ENCODE measurements at places on chromosomes 7 and 10. TPM values are rescaled to one million over a fixed set of nuclear protein-coding genes. Genes with fewer than 3 reads are reported as not detected.
A peak's percentile ranks its signal among the peaks of the same experiment; 100 is the strongest.

DNA sequence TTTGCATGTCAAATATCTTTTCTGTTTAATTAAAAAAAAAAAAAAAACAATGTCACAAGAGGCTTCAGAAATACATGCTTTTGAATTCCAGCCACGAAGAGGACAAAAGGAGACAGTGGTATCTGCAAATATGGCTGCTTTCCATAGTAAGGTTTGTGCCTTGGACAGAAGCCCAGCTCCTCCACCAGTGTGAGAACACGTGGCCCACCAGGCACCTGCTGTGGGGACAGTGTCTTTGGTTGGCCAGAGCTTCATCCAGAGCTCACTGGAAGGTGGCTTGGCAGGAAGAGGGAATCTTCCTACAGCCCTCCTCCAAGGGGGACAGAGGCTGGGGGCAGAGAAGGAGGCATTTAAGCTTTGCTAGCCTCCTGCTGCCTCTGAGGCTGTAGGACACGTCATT lies 144.6 kb downstream of the GLCCI1 start:
- no peak for DNase-seq

GRCh38 chr7:75986147-75986781 lies 8.1 kb downstream of the TMEM120A start:
- no peak for DNase-seq

DNA sequence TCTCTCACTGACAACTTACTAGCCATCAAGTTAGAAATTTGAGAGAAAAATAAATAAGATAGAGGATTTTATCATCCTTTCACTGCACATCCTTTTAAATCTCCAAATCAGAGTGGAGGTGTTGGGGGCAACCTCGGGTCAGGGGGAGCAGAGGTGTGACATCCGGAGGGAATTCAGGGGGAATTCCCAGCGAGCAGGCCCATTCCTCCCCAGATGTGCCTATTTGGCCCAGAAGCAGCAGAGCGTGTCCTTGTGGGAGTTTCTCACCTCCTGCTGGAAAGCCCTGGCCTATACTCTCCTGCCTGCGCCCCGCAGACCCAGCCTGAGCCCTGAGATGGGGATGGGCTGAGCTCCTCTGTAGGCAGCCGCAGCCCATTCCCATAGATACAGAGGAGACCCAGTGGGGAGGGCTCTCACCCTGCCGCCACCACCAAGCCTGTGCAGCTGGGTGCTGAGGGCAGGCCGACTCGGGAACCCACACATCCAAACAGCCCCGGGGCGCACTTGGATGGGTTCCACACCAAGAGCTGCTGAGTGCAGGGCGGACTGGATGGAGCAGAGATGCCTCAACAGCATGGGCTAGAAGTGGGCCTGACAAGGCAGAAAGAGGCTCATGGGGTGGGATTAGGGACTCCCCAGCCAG lies 124.5 kb downstream of the CXCL12 start:
- no peak for DNase-seq

DNA sequence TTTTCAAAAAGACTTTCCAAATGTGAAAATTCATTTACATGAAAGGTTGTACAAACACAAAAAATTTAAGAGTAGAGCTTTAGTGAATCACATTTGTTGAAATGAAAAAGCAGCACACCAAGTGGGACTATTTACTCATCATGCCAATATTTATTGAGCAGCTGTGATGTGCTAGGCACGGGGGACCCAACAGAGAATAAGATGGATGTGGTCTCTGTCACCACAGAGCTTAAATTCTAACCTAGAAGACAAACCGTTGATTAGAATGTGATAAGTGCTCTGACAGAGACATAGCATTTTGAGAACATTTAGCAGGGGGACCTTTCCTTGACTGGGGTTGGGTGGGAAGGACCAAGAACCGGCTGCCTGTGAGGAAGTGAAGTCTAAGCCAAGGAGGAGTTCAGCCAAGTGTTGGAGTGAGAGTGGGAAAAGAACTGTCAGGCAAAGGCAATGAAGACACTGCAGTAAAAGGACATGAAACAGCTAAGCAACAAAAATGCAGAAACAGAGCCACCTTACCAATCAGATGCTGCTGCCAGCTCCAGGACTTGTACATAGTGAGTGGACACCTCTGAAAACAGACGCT lies 19.1 kb downstream of the ADAM12 start:
- DNase-seq = no peak

DNA sequence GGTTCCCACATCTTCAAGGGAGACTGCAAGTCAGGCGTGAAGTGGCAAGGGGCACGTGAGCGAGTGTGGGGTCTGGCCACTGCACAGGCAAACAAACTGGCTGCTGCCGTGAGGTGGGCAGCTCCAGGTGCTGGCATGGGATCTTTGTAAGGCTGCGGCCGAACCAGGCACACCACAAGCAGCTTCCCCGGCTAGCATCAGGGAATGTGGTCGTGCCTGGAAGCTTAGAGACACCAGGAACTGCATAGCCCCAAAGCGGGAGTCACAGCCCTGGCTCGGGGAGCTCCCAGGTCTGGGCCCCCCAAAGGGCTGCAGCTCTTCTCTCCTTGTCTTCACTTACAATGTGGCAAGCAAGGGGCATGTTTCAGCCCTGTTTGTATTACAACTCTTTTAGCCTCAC lies 250.9 kb upstream of the DKK1 start:
- DNase-seq = no peak

SEMA3C gene
- total RNA-seq = 116 TPM

PTPRN2 gene
- total RNA-seq = under 0.01 TPM

- DNase-seq = no peak
These were observed 26.0 kb upstream of the ZNF32 start for GRCh38 chr10:43674553-43675210.

- peak; percentile 66 for DNase-seq
These were observed 114.6 kb upstream of the SFMBT2 start for GRCh38 chr10:7525314-7526016.

DNA sequence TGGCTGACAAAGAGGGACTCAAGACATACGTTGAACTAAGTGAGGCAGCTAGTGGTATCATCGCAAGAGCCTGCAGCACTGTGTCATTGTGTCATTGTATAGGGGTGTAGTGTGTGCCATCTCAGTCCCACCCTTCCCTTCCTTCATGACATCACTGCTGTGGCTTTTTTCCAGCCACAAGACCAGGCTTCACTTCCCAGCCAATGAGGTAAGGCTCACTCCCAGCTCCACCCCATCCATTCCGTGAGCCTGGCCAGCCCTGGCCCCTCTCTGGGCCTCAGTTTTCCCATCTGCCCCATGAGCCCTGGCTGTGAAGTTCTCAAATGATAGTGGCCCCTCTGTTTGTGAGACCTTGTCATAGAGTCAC lies 134.3 kb upstream of the ZMIZ1 start:
- no peak for DNase-seq

DNA sequence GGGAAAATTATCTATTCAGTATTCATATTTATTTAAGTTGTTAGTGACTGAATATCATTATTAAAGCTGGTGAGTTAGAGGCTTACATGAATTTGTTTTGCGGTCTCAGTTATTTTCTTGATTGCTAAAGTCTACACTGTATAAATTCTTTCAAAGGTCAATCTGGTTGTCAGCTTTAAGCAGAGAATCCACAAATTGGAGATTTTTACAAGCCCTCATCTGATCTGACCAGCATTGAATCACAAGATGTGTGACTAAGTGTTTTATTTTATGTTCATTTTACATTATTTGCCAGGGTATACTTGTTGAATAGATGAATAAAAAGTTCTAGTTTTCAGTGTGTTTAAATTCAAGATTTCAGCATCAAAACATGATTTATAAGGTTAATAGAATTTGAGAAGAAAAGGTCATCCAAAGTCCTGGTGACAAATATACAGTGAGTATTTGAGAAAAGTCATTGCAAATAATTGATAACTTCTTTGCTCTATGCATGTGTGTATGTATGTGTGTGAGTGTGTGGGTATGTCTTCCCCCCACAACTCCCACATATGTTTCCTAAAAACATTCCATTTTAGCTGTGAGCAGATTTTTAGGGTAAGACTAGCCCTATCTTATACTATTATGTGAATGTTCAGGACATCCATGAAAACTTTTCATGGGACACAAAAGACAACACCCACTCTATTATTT lies 4.4 kb downstream of the SEMA3A start:
- peak; percentile 52 for DNase-seq

DNA sequence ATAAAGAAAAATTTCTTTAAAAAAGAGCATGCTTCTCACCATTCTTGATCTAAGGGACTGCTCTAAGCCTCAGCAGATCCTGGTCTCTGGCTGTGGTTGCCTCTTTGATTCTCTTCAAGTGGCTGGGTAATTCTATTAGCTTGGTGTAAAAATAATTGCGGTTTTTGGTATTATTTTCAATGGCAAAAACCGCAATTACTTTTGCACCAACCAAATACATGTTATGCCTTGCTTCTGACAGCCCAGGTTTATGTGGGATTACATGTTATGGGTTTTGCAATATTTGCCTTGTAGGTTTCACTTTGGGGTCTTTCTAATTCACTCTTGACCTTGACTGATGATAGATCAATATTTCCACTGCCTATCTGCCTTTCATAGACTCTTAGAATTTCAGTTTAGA lies 20.0 kb upstream of the CREB5 start:
- no peak for DNase-seq

DNA sequence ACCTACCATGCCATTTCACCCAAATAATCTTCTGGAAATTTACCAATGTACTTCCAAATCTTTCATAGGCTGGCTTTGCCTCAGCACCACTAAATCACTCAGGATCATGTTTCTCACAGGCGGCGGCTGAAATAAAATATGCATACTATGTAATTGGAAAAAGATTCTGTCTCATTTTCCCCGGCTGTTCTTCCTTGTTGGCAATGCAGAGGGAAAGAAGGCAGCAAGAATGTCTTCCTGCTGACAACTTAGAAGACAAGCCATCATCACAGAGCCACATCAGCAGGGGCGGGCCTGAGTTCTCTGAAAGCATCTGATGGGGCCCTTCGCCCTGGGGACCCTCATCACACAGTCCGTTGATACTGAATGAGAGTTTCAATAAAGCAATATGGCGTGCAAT lies 39.2 kb upstream of the COL1A2 start:
- peak; percentile 49 for DNase-seq

PNLIP gene
- not detected for total RNA-seq

- DNase-seq = no peak
These were observed 104.9 kb downstream of the KMT2E start for GRCh38 chr7:105118612-105119600.

PRSS37 gene
- total RNA-seq = not detected

GRCh38 chr7:94482796-94483195 lies 26.8 kb upstream of the CASD1 start:
- no peak for DNase-seq

LDB3 gene
- total RNA-seq = 0.28 TPM

DNA sequence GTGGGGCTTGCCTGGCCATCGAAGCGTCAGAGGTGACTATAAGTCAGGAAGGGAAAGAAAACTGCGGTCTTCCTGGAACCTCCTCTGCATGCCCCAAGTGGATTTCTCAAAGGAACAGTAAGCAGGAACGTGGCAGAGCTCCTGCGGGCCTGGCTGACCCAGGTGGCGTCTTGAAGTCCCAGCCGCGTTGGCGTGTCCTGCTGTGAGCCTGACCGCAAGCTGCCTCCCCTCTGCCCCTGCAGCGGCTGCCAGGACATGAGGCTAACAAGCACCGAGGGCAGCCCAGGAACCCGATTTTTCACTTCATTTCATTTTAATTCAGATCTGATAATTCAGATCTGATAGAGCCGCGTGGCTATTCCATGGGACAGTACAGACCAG lies 55.4 kb downstream of the NKX6-2 start:
- no peak for DNase-seq

GRCh38 chr10:89887406-89887805 lies 186.0 kb downstream of the KIF20B start:
- DNase-seq = no peak

GRCh38 chr10:117819304-117819703 lies 227.4 kb downstream of the RAB11FIP2 start:
- no peak for DNase-seq

- DNase-seq = no peak
These were observed 53.1 kb upstream of the UCN3 start for GRCh38 chr10:5311617-5312016.

FXYD4 gene
- not detected for total RNA-seq

VWA2 gene
- total RNA-seq = not detected

GRCh38 chr10:71878327-71879034 lies 27.4 kb upstream of the PSAP start:
- no peak for DNase-seq

DNA sequence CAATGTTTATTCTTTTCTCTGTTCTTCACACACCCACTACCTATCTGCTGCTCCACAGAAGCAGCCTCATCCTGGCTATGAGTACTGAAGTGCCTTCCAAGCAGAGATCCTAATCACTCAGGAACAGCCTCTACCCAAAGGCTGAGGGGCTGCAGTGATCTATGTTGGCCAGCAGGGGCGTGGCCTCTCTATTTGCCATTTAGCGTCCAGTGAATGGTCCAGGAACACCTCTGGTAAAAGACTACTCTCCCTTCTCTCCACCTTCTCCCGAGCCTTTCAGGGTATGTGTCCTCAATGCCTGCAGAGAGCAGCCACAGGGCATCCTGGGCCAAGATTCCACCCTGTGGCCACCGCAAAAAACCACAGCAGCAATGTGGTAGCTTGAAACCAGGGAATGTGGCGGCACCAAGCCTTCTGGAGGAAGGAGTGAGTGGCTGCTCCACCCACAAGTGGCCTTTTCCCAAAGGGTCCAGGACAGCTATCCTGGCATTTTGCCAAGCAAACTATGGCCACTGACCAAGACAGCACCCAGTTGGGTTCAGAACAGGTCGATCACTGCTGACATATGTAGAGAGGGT lies 70.9 kb downstream of the SYPL1 start:
- DNase-seq = peak; percentile 29

UMAD1 gene
- 9.2 TPM for total RNA-seq

GRCh38 chr7:38731215-38731614 lies 100.0 kb upstream of the AMPH start:
- DNase-seq = peak; percentile 49

NPSR1 gene
- total RNA-seq = not detected

- DNase-seq = peak; percentile 58
These were observed 274.7 kb upstream of the HGF start for GRCh38 chr7:82044497-82045080.

DNA sequence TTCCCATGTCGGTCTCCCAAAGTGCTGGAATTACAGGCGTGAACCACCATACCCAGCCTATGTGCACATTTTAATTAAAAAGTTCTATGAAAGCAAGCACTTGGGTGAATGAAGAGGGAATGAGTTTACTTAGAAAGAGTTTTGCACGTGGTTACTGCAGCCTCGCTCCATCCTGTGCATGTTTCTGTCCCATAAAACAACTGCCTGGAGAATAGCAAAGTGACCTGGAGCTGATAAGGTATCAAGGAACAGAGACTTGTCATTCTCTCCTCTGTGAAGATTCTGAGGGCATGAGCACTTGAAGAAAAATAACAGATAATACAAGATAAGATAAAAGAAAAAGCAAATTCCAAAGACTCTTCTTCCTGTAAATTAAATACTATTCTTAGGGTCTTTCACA lies 112.2 kb upstream of the JCAD start:
- DNase-seq = no peak
